ENCODE measurements at places on chromosomes 3 and 15. TPM values are rescaled to one million over a fixed set of nuclear protein-coding genes. Genes with fewer than 3 reads are reported as not detected.

FHIT gene
- 20.2 TPM for total RNA-seq

GRCh38 chr15:90143166-90143655, 40.9 kb upstream of the IDH2 start:
- H3K36me3 ChIP-seq: no peaks in the 10 kb centered on the region
- no peak overlapping the region for H3K4me3 ChIP-seq
- peaks cover 4% of the 10 kb centered on the region for H3K4me1 ChIP-seq
- H3K27ac ChIP-seq: no peak overlapping the region
- peak; percentile 90 for DNase-seq
- no peaks in the 10 kb centered on the region for H3K27me3 ChIP-seq

GRCh38 chr3:13605555-13605954, 56.6 kb downstream of the FBLN2 start:
- no peak for DNase-seq
- no peaks in the 10 kb centered on the region for H3K4me1 ChIP-seq
- H3K27me3 ChIP-seq: no peaks in the 10 kb centered on the region

DNA sequence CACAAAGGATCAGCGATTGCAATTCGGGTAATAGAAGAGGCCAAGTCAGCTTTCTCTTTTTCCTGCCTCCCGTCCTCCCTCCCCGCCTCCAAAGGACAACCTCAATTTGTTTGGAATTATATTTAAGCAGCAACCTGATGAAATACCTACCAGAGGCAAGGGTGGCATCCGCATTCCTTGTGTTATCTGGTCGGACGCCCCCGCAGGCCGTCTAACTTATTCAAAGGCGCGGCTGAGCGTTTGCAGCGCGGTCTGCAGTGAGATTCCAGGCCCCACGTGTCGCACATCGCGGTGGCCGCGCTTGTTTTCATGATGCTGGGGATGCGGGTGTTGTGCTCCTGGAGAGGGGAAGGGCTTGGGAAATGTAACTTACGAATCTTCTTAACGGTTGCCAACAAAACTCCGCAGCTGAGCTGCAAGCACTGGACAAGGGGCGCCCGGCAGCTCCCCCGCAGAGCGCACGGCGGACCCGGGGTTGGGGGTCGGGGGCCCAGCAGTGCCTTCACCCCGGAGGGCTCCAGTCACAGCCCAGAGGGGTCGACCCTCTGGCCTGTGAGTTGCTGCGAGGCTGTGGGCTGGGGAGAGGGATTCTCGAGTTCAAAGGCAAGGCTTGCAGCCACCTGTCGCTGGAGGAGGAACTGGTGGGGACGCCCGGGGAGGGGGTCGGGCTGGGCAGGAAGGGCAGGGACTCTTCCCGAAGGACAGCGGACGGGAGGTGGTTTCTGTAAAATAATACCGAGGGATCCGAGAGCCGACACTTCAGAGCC, 20.5 kb upstream of the RGMA start:
- H3K4me1 ChIP-seq: no peaks in the 10 kb centered on the region
- H3K27me3 ChIP-seq: peaks cover 6% of the 10 kb centered on the region
- no peak overlapping the region for H3K27ac ChIP-seq
- H3K4me3 ChIP-seq: no peak overlapping the region

DNA sequence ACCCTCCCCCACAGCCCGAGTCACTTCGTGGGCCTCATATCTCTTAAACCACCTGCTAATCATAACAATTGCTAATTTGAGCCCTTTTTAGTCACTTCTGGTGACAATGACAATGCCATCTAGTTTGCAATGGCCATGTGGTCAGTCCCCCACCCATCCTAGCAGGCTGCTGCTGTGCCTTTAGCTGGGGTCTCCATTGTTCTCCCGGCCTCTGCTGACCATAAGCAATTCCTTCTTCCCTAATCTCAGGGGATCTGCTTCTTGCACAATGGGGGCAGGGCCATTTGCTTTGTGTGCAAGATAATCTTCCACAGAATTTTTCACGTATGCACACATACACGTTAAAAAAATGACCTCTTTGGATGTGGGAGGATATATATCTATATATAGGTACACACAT, 406.1 kb upstream of the ONECUT1 start:
- H3K4me3 ChIP-seq: no peak overlapping the region
- DNase-seq: no peak
- no peak overlapping the region for H3K27ac ChIP-seq
- H3K36me3 ChIP-seq: no peaks in the 10 kb centered on the region
- peaks cover 3% of the 10 kb centered on the region for H3K27me3 ChIP-seq

DNA sequence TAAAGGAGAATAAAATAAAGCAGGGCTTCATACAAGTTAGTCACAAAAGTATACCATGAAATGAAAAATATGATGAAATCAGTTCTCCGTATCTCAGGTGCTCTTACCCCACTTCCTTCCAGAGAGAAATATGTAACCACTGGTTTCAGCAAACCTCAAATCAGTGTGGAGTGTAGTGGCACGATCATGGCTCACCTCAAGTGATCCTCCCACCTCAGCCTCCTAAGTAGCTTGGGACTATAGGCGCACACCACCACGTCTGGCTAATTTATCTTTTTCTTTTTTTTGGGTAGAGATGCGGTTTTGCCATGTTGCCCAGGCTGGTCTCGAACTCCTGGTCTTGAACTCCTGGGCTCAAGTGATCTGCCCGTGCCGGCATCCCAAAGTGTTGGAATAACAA, 24.2 kb downstream of the DENND4A start:
- no peak for DNase-seq
- H3K36me3 ChIP-seq: no peaks in the 10 kb centered on the region
- H3K27me3 ChIP-seq: no peaks in the 10 kb centered on the region
